ENCODE measurements at places on chromosomes 11 and 22.
A peak's percentile ranks its signal among the peaks of the same experiment; 100 is the strongest.

GRCh38 chr11:66637557-66638176 lies 836 bp upstream of the RBM4 start:
- DNase-seq, result no peak

DNA sequence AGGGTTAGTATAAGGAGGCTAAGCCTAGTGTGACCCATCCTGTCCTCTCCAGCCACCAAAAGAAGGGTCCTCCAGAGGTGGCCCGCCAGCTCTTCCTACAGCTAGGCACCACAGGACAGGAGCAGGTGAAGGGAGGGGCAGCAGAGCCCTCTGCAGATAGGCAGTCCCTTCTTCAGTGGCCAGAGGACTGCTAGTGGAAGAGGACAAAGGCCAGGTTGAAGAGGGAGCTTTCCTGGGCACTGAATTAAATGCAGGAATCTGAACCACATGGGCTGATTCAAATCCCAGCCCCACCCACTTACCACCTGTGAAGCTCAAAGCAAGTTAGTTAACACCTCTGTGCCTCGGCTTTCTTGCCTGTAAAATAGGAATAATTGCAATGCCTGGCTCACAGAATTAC lies 409.5 kb downstream of the NXPE2 start:
- no peak for DNase-seq

DNA sequence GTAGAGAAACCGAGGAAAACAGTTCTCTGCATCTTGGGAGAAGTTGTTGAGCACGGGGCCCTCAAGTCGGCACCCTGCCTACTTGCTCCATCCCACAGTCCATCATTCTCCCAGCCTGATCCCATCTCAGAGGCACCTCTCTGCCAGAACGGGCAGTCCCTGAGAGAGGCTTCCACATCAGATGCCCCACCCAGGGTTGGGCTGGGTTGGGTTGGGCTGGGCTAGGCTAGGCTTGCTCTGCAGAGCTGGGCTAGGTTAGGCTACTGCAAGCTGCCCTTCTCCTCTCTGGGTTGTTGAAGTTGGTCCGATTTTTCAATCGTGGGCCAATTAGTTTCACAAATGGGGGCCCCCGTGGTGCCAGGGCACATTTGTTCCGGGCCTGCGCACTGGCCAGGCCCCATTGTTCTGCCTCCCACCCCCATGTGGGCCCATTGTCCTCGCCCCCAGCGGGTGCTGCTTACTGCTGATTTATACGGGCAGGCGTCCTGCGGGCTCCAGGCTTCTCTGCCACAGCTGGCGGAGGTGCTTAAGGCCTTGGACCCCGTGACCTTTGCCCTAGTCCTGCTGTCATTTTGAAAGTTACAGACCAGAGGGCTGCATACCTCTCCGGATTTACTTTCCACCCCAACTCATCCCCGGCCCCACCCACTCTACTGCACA lies 63.7 kb upstream of the NNMT start:
- no peak for DNase-seq

DNA sequence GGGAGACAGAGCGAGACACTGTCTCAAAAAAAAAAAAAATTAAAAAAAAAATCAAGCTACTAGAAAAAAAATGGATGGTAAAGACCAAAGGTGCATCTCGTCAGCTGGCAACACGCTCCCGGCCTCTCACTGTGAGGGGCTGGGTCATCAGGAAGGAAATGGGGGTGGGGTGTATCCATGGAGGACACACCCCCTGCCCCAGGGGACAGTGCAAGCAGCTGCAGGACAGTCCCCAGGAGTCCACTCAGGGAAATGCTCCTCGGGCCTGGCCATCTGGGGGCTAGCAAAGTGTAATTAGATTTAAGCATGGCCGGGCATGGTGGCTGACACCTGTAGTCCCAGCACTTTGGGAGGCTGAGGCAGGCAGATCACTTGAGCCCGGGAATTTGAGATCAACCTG lies 23.1 kb downstream of the TTLL1 start:
- DNase-seq, result no peak

- no peak for DNase-seq
These were observed 66.4 kb downstream of the CD82 start for GRCh38 chr11:44631831-44632230.

- DNase-seq, result no peak
These were observed 18.1 kb upstream of the ANO1 start for GRCh38 chr11:70059971-70060370.

GRCh38 chr22:24736526-24737053 lies 37.9 kb downstream of the PIWIL3 start:
- no peak for DNase-seq

DNA sequence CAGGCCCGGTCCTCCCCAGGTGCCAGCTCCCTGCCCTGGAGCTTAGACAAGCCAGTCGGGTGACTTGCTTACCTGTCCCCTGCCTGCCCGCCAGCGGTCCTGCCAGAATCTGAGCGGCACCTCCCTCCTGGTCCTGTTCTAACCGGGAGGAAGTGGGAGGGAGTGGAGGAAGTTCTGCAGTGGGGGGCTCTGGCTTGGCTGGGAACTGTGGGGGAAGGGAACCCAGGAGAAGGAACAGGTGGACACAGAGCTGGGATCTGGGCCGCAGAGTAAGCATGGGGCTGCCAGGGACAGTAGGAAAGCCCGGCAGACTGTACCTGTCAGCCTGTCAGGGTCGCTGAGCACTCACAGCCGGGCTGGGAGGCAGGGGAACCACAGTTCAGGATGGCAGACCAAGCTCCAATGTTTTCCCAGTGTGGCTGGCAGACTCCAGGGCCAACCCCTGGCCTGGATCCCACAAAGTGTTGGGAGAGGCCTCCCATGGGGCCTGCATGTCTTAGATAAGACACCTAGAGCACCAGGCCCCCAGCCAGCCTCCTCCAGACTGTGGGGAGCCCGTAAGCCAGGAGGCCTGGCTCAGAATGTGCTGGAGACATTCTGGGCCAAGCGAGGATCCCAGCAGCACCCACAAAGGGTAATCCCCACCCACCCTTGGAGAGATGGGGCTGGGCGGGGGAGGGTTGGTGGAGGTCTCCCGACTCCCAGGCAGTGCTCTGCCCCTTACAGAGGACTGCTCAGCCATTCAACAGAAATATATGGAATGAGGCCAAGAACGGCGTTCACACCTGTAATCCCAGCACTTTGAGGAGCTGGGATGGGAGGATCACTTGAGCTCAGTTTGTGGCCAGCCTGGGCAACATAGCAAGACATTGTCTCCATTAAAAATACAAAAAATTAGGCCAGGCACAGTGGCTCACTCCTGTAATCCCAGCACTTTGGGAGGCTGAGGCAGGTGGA lies 2.3 kb downstream of the CYB5R3 start:
- DNase-seq, result no peak

DNA sequence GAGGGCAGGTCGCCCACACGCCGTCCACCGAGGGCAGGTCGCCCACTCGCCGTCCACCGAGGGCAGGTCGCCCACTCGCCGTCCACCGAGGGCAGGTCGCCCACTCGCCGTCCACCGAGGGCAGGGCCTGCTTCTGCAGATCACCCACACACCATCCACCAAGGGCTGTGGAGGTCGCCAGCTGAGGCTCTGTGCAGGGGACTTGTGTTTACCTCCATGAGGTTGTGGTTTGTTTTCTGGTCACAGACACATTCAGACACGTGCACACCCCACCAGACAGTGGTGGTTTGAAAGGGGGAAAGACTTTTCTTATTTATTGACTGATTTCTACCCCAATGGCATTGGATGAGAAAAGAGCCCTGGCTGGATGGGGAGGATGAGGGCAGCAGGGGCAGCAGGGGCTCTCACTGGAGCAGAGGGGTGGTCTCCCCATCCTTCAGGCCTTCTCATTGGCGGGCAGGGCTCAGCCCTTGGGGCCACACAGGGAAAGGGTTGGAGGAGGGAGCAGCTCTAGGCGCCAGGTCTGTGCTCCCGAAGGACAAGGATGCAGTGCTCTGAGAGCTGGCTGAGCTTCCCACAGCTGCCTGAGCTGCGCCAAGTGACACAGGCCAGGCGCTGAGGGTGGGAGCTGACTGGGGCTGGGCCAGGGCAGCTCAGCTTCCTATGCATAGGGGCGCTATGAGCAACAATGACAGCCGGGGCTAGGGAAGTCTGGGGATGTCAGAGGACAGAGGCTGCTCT lies 252.6 kb upstream of the B3GAT1 start:
- DNase-seq, result no peak

DNA sequence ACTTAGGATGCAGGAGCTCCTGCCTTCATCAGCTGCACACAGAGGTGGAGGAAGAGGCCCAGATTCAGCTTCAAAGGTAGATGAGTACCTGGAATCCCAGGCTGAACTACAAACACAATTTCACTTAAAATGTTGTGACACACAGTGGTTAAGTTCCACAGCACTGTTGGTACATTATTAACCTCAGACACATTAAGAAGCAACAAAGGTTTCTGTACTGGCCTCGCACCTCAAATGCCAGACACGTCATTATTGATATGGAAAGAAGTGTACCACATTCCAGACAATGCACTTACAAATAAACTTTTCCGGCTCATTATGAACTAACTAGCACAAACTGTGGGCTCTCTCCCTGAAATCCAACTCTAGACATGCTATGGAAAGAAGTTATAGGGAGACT lies 34.6 kb downstream of the PRDM10 start:
- DNase-seq, result no peak

- DNase-seq, result no peak
These were observed 17.5 kb downstream of the SLC6A5 start for GRCh38 chr11:20616920-20617319.

DNA sequence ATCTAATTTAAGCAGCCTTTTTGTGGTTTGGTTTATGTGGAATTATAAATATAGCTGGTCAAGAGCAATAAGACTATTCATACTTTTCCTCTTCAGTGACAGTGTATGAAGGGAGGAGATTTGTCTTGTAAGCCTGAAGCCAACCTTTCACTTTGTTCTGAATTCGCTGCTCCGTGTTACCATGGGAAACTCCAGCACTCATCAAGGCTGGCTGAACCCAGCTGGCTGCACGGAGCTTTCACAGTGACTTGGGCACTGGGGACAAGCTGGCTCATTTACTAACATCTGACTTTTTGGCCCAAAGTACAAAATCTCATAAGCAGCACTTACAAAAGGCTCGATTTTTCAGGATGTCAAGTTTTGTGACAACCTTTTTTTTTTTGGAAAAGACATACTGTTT lies 120.4 kb upstream of the GRIA4 start:
- no peak for DNase-seq

DNA sequence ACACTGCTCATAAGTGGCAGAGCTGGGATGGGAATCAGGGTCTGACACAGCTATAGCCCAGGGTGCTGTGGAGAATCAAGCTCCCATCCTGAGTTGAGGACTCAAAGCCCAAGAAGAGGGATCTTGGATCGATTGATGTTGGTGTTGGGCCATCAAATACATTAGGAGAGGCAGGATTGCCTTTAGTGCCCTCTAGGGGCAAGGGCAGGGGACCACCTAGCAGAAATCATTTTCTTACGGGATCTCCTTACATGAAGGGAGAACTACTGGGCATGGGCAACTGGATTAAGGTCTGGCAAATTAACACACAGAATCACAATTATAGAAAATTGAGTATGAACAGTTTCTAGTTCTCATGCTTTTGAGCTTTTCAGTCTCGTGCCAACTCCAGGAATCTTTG lies 24.9 kb upstream of the EMSY start:
- DNase-seq, result no peak

- peak; percentile 71 for DNase-seq
These were observed at the start of gene RTN4RL2 for GRCh38 chr11:57460022-57460757. TSS of gene RTN4RL2 (plus strand) at chr11:57460528. CDS start at chr11:57460866, 338 bp downstream.

GRCh38 chr22:44916281-44917231 lies 93.2 kb downstream of the PHF21B start:
- no peak for DNase-seq

- peak; percentile 31 for DNase-seq
These were observed 16.0 kb downstream of the USH1C start for GRCh38 chr11:17528181-17528691.

GRCh38 chr11:105144887-105145286 lies 5.3 kb upstream of the CARD18 start:
- no peak for DNase-seq

DNA sequence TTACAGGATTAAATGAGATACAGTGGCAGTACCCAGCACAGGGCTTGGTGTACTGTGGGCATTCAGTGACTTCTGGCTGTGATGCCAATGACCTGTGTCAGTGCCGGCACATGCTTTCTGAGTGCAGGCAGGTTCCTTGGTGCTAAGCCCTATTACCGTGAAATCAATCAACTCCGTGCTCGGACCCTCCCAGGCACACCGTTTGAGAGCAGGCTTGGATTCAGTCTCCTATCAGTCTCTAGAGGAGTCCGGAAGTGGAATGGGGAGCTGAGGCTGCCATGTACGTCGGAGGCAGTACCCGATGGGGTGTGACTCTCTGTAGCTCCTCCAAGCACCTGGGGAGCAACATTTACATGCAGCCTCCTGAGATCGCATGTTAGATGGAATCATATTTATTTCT lies 42.6 kb downstream of the CACNG2 start:
- DNase-seq, result no peak

DNA sequence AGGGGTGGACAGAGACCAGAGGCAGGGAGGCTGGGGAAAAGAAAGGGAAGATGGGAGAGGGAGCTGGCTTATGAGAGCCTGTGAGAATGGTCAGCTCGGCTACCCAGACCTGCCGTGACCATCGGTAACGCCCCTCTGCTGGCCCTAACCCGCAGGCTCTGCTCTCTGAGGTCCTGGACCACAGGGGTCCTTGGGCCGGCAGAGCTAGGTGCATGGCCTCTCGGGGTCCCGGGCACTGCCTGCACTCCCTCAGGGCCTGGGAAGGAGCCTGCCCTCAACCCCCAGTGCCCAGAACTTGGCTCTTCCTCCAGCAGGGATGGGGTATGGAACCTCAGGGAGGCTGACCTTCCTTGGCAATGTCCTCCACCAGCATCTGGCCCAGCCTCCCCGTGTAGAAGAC lies 13.2 kb downstream of the GGT5 start:
- no peak for DNase-seq

All from CMK (cell line).